ENCODE measurements at places on chromosomes 4 and X.
A peak's percentile ranks its signal among the peaks of the same experiment; 100 is the strongest.

GRCh38 chr4:174613979-174614378 lies 91.7 kb upstream of the HPGD start:
- DNase-seq, result no peak

- no peak for DNase-seq
These were observed 72.7 kb downstream of the ANXA10 start for GRCh38 chr4:168164915-168165548.

DNA sequence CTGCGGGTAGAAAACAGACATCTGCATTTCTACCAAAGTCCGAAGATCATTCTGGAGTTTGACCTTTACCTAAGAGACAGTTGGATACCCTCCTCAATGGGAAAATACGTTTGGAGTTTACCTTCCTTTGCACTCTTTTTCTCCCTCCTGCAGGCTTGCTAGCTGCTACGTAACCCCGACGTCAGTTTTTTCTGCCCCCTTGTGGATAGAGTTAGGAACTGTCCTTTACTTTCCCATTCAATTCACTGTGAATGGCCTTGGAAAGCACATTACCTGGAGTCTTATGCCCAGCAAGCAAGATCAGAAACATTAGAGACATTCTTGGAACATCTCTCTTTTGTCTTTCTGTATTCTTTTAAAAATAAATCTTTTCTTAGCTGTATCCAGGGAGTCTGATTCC lies 250.7 kb downstream of the NAP1L3 start:
- no peak for DNase-seq

DNA sequence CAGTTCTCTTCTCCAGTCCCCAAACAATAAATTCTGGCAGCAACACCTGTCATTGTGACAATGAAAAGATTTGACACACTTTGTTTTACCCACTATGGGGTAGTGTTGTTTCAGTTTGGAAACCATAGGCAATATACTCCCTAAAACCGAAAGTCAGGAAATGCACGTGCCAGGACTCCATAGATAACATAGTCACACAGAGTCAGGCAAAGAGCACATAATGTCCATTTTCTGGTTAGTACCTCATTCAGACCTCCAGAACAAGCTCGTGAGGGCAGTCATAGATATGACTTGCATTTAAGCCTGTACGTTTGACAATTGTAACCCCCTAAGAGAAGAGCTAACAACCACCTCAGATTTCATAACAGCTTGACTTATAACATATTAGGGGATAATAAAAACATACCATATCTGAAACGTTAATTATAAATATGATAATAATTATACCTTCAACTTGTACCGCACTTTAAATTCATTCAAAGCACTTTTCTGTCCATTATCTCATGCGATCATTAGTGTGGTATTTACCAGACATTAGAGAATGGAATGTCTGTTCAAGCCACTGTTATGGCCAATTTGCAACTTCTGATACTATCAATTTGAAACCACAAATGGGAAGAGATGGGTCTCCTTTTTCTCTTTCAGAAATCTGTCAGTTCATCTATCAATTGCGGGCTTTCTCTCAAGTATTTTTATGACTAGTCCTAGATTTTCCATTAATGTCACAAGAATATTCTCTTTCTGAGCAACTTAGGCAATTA lies 147.4 kb downstream of the LDB2 start:
- peak; percentile 55 for DNase-seq

DNA sequence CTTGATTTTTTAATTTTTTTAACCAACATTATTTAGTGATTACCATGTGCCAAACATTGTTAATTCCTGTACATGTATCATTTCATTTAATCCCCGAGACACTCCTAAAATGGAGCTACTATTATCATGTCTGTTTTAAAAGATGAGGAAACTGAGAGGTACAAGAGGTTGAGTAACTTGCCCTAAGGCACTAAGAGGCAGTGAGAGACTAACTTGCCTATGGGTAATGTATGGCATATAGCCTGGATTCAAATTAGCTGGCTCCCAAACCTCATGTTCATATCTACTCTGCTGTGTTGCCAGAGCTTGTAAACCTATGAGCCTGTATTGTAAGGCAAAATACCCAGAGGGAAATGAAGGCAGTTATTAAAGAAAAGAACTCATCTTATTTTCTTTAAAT lies 443.6 kb downstream of the IL15 start:
- no peak for DNase-seq

GRCh38 chr4:77349796-77350195 lies 192.8 kb downstream of the CCNG2 start:
- DNase-seq, result no peak

DNA sequence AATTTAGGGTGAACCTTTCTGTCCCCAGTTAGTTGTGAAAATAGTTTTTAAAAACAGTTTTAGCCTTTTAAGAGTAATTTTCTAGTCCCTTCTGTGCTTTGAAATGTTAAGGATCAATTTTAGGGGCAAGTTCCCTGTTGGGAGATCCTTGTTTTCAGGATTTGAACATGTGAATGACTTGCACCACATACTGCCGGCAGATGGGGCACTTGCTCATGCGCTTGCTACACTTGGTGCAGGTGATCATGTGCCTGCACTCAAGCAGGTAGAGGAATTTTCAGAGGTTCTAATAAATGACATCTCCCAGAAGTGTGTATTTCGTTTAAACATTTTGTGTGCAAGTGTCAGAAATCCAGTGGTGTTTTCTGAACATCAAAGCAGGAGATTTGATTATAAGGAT lies 195.9 kb downstream of the CHM start:
- peak; percentile 1 for DNase-seq

GRCh38 chrX:115324194-115324593 lies 34.7 kb downstream of the LUZP4 start:
- DNase-seq, result peak; percentile 36

GRCh38 chr4:6095023-6095752 lies 77.0 kb upstream of the C4orf50 start:
- no peak for DNase-seq

GRCh38 chrX:70176938-70177533 lies at the start of gene DGAT2L6:
Gene DGAT2L6, plus strand, starts transcription at chrX:70177483. Its CDS starts 100 bp downstream, at chrX:70177583.
- DNase-seq, result no peak

DNA sequence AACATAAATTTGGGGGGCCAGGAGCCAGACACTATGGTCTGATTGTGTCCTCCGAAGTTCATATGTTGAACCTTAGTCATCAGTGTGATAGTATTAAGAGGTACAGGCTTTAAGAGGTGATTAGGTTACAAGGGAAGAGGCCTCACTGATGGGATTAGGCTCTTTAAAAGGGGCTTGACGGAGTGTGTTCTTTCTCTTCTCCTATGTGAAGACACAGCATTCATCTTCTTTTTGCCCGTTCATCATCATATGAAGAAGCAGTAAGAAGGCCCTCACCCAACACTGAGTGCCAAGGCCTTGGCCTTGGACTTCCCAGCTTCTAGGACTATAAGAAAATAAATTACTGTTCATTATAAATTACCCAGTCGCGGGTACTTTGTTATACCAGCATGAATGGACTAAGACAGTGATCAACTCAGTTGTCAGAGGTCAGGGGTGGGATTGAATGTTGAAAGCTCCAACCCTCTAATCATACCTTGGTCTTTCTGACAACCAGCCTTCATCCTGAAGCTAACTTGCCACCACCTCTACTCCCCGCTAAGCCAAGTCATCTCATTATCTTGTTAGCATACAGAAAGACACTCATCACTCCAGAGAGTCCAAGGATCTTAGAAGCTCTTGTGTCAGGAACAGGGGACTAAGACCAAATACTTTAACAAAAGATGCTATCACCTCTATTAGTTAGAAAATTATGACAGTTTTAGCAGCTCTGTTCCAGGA lies 543.4 kb upstream of the DIPK2B start:
- peak; percentile 15 for DNase-seq

GRCh38 chrX:20217906-20218305 lies 48.8 kb downstream of the RPS6KA3 start:
- peak; percentile 37 for DNase-seq

GRCh38 chrX:152733261-152733975 lies at the start of the genes CSAG1 and MAGEA12:
Gene CSAG1, minus strand, starts transcription at chrX:152733721. Its CDS starts 1,261 bp downstream, at chrX:152732460.
Gene MAGEA12, plus strand, starts transcription at chrX:152733757. Its CDS starts 2,405 bp downstream, at chrX:152736162.
- no peak for DNase-seq

- DNase-seq, result no peak
These were observed 70.7 kb upstream of the DCLK2 start for GRCh38 chr4:150007512-150007911.

- DNase-seq, result no peak
These were observed 298.3 kb downstream of the EVC2 start for GRCh38 chr4:5409972-5410618.

GRCh38 chr4:114108869-114109268 lies 129.4 kb upstream of the ARSJ start:
- DNase-seq, result peak; percentile 35

- no peak for DNase-seq
These were observed 7.6 kb upstream of the LAMP2 start for GRCh38 chrX:120476714-120477113.

DNA sequence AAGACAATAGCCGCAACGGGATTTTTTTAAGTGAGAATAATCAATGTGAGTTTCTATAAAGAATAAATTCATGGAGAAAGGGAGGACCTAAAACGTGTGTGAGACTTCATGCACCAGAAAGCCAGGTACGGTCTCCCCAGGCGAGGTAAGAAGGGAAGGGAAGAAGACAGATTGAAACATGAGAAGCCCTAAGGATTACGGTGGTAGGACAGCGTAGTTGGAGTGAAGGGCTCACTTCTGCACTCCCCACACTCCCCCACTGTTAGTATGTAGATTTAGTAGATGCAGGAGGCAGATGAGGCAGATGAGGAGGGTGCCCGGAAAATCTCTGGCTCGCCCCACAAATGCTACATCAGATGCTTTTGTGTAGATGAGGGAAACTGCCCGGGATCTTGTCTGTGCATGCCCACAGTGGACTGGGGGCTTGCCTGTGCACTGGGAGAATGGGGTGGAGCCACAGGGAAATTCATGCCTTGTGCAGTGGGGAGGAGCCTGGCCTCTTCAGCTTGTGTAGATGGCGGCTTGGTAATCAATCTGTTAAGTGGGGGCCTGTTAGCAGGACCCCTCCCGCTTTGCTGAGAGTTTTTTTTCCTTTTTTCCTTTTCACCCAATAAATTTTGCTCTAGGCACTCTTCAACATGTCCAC lies 1544.5 kb upstream of the TENM3 start:
- no peak for DNase-seq

DNA sequence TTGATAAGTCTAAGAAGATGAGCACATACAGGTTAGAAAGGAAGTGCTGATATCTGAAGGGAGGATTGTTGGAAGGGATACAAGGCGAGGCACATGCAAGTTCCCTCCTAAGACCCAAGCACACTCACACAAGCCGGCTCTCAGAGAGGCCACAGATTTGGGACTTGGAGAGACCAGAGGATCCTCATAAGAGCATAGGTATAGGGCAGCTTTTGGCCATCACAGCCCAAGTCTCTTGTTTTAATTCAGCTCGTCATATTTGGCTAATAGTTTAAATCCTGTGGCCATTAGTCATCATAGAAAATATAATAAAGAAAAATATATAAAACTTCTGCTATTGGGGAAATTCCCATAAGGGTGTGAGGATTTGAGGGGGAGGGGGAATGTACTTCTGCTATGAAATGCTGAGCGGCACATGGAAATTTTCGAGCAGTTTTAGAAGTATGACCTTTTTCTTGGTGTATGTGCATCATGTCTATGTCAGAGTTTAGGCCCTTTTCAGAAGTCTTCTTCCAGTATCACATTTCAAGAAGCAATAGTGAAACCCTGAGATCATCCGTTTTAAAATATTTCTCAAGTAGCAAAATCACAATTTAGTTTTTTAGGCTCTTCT lies 97.7 kb downstream of the NFKB1 start:
- DNase-seq, result no peak

GRCh38 chr4:149077181-149077580 lies 635.0 kb upstream of the NR3C2 start:
- DNase-seq, result no peak

DNA sequence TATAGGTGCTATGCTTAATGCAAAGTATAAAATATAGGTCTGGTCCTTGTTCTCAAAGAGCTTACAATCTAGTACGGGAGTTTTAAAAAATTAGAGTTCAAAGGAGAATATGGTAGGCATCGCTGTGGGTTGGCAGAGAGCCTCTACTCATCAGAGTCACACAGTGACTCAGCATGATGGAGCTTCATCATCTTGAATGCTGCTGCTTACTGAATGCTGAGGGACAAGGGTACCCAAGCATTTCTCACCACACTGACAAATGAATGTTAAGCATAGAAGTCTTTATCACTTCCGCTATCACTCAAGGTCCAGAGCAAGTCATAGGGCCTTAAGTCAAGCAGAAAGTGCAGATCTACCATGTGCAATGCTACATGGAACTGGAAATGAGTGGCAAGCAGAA lies 268.6 kb upstream of the IGFBP7 start:
- no peak for DNase-seq

DNA sequence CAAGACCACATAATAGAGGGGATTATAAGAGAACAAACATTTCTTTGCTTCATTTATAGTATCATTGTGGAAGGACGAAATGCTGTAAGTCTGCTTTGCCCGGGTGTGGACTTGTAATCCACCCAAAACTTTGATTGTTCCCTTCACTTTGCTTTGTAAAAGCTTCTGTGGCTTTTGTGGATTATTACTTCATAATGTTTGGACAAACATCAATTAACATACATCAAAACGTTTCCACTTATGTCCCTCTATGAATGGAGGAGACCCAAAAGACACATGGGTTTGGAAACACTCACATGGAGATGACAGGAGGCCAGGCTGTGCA lies 415.4 kb downstream of the SPRY1 start:
- no peak for DNase-seq

DNA sequence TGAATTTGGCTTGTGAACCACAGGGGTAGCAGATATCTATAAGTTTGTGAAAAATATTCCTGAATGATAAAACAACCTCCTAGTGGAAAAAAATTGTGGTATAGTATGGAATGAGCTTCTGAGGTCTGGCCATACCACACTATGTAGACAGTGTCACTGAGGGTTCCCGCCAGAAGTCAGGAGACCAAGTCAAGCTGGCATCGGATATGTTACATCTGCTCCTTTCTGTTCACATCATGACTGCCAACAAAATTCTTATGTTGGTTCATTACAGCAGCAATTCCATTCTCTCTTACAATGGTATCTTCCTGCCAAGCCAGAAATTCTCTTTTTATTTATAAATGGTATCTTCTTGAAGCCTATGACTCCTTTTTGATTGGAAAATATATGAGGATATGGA lies 273.0 kb downstream of the PPP3CA start:
- no peak for DNase-seq

DNA sequence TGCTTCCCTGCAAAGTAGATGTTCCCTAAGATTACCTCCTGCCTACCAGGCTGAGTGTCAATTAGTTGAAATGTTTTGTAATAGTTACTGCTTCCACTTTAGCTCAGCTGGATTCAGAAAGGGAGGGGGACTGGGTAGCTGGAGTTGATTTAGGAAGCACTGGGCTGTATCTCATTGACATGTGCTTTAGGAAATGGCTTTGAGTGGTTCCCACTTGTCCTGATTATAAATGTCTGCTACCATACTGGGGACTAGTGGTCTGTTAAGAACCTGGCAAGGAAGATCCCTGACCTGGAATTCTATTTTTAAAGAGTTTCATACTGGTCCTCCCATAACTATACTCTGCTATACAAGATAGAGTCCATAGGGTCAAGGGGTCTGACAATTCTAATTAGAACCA lies 363.9 kb upstream of the PPP1R2C start:
- DNase-seq, result no peak

DNA sequence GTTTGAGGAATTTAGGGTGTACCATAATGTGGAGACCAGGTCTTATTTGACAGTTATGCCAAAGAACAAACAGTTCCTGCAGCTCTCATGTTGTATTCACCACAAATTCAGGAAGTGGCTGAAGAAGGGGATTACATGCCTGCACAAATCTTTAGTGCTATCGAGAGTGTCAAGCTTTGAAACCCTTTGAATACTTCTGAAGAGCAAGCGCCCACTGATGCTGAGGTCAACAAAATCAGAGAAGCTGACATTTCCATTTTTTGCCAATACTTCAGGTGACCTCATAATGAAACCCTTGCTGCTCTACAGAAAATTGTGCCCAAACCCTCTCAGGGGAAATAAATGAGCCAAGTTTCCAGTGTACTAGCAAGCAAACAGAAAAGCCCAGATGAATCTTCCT lies 28.4 kb downstream of the PAK3 start:
- DNase-seq, result no peak
